GM12892 (cell line): ENCODE measurements at places on chromosomes 7 and 10.

GRCh38 chr7:45402480-45403218 is 171.5 kb upstream of the ADCY1 start:
- no peak for DNase-seq

- no peak for DNase-seq
These were observed 326.8 kb upstream of the POT1 start for GRCh38 chr7:125256446-125256845.

DNA sequence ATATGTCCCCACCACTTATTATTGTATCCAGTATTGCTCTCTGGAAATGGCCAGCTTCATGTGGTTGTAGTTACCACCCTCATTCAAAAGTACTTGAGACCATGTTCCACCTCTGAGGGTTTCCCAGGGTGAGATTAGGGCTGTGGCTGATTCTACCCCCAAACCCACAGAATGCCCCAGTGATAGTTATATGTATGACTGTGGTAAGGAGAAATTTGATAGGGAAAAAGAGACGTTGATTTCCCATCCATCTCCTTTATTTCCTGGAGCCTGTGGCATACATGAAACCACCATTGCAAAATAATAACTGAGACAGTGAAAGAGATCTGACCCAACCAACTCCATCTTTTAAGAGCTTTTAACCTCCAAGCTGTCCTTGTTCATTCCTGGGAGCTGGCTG is 25.2 kb downstream of the ARL5B start:
- DNase-seq: no peak

GRCh38 chr10:60732807-60733516 is 45.3 kb upstream of the CDK1 start:
- peak; percentile 27 for DNase-seq

DNA sequence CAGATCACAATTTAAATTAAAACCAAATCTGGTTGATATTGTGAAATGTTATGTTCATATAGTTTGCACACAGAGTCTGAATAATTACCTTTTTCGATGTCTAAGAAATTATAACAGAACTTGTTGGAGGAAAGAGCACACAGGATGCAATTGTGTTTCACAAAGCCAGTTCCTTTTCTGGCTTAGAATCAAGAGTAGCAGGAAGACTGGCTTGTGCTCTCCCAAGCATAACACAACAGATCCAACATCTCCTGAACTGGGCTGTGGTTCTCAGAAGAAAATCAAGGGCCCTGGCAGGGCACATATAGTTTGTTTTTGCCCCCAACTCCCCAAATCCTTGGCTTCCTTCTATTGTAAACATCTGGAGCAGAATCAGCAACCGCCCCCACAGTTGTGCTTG is 62.7 kb downstream of the LRRC4 start:
- DNase-seq: no peak

- no peak for DNase-seq
These were observed 13.4 kb downstream of the HNRNPF start for GRCh38 chr10:43395571-43396060.

GRCh38 chr10:64277536-64277935 is 756.3 kb downstream of the REEP3 start:
- DNase-seq: no peak

- DNase-seq: no peak
These were observed 87.0 kb downstream of the ALOX5 start for GRCh38 chr10:45461034-45461433.

- DNase-seq: no peak
These were observed 2.0 kb downstream of the ACSM6 start for GRCh38 chr10:95196046-95196445.

GRCh38 chr10:15222511-15222910 is 54.0 kb upstream of the NMT2 start:
- no peak for DNase-seq

GRCh38 chr10:86536294-86536861 is 14.8 kb upstream of the WAPL start:
- DNase-seq: no peak

DNA sequence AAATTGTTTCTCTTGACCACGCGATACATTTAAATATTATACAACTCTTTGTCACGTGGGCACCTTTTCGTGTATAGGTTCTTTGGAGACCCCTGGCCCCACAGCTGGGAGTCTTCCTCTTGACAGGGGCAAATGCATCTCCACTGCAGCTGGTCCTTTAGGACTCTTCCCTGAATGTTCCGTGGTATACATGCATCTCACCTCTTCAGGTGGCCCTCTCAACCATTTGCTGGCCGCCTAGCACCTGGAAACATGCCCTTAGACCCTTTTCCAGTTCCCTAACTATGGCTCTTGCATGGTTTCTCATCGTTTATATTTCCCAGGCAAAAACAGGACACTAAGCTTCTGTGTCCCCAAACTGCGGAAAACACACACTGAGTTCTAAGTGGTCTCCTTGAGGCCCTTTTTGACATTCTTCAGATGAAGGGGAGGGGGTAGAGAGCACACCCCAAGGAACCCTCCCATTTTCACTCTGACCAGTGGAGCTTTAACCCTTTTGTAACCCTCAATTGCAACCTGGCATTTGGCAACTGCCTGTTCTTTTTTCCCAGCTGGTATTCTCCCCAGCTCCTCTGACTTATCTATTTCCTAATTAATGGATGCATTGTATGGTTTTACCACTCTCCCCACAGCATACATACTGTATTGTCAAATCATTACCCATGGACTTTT is 20.6 kb downstream of the HNRNPA2B1 start:
- DNase-seq: no peak

GRCh38 chr7:100670074-100670473 is 3.5 kb upstream of the GNB2 start:
- DNase-seq: no peak

GRCh38 chr7:42059275-42059674 is 177.7 kb downstream of the GLI3 start:
- no peak for DNase-seq

- no peak for DNase-seq
These were observed 127.9 kb upstream of the STK17A start for GRCh38 chr7:43454936-43455518.

DNA sequence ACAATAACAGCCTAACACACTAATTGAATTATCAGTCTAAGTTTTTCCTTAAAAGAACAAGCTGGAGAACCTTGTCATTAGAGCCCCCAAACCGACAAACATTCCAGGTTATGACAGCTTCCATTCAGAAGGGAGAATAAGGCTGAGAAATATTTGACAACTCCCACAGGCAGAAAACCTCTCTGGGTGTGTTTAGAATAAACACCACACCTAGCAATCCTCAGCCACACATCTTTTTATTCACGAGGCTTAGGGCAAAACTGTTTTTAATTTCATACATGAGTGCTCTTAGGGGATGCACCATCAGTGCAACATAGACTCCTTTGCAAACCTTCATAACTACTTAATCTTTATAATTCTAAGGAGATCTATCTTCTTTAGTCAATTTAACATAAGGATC is 24.2 kb downstream of the STN1 start:
- no peak for DNase-seq

GRCh38 chr10:58516119-58516518 is 3.4 kb downstream of the BICC1 start:
- DNase-seq: no peak

DNA sequence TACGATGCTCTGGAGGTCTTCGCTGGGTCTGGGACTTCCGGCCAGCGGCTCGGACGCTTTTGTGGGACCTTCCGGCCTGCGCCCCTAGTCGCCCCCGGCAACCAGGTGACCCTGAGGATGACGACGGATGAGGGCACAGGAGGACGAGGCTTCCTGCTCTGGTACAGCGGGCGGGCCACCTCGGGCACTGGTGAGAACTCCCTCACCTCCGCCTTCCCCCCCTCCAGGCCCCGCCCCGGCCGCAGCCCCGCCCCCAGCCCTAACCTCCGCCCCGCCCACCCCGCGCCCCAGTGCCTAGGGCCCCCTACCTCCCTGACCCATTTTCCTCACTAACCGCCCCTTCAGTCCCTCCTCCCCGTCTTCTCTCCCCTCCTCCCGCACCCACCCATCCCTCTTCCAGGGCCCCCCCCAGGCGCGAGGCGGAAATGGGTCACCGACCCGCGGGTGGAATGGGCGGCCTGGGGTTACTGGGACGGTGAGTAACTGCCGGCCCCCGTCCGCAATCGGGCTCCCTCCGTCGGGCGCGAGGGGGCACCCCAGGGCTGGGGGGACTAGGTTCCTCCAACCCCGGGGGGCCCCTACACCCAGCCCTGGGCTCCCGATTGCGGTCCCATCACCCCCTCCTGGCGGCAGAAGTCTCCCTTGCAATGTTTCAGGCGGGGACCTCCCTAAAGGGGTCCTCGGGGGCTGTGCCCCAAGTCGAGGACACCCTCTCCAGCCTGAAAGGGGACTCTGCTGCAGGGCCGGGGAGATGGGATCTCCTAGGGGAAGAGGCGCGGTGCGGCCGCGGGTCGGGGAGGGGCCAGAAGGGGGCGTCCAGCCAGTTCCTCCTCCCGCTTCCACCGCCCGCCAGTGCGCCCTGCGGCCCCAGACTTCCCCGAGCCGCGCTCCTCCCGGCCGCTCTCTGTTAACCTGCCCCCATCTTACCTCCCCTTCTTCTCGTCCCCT is 2.1 kb downstream of the PCOLCE start:
- DNase-seq: peak; percentile 96

- no peak for DNase-seq
These were observed 26.5 kb downstream of the ANK3 start for GRCh38 chr10:60363187-60363586.

- DNase-seq: no peak
These were observed 318.5 kb downstream of the DOCK4 start for GRCh38 chr7:111887734-111888133.

DNA sequence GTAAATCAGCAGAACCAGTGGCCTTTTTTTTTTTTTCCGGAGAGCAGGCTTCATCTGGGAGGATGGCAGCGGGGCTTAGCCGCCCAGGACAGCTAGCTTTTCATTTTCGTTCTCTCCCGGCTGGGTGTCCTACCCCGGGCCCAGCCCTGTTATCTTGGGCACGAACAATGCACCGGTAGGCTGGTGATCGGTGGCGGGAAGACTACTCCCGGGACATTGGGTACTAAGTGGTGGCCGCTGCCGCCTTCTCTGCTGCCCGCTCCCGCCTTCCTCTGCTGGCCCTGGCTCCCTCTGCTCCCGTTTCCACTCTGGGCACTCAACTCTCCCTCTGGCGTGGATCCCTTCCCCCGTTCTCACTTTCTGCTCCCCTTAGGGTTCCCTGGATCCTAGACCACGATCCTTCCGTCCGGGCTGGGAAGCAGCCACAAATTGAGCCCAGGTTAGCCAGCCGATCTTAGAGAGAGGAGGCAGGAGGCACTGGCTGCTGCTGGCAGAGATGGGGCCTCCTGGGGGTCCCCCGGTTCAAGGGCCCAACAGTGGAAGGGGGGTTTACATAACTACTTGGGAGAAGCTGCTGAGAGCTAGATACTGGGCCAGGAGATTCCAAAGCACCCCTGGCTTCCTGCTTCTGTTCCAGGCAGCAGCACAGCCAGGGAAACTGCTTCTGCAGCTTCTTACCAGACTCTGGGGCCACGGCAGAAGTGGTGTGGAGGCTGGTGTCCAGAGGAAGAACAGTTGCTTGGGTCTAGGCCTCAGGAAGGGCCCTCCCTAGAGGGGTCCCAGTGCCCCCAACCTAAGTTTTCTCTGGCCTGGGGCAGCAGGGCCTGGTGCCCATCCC is 1.8 kb downstream of the TLX1 start:
- no peak for DNase-seq

GRCh38 chr7:80900583-80901576 is 18.0 kb downstream of the SEMA3C start:
- DNase-seq: no peak

GRCh38 chr10:78859266-78859665 is 209.5 kb upstream of the ZMIZ1 start:
- no peak for DNase-seq

- no peak for DNase-seq
These were observed 131.8 kb upstream of the ZEB1 start for GRCh38 chr10:31187182-31187581.

DNA sequence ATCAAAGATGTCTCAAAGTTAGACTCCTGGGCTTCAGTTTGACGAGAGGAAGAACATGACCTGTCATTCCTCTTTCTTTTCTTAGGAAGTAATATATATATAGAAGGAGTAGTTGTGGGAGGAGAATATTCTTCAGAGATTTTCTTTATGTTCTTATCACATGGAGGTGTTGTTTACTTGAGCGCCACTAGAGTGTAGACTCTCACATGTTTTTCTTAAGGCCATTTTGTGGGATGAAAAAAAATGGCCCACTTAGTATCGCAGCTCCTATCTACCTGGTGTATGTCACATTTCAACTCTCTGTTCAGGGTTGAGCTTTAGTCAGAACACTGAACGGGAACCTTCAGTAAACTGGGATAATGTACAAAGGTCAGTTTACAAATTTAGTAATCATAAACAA is 645.2 kb downstream of the PHTF2 start:
- no peak for DNase-seq

GRCh38 chr10:84519235-84519634 is 190.8 kb downstream of the CCSER2 start:
- no peak for DNase-seq

DNA sequence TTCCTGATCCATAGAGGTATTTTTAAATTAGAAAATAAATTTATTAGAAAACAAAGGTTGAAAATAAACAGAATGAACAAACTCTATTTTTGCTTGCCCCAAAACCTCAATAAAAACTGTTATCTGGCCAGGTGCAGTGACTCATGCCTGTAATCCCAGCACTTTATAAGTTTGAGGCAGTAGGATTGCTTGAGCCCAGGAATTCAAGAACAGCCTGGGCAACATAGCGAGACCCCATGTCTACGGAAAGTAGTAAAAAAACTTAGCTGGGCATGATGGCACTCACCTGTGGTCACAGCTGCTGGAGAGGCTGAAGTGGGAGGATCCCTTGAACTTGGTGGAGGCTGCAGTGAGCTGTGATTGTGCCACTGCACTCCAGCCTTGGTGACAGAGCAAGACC is 10.3 kb downstream of the SLK start:
- no peak for DNase-seq

DNA sequence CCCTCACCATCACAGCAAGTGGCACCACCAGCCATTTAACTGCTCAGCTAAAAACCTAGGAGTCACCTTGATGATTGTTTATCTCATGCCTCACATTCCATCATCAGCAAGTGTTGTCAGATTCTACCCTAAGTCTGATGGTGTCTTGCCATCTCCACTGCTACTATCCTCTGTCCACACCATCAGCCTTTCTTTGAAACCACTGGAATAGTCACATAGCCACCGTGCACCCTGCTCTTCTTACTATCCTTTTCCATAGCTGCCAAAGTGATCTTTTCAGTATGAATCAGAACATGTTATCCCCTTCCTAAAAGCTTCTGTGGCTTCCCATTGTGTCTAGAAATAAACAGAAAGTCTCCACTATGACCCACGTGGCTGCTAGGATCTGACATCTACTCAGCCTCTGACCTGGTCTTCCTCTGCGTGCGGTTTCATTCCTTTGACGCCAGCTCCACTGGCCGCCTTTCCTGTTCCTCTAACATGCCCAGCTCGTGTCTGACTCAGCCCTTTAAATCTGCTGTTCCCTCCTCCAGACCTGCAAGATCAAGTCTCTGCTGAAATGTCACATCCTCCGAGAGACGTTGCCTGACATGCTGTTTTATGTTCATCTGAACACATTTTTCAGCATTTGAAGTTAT is 16.5 kb upstream of the CHN2 start:
- DNase-seq: no peak

DNA sequence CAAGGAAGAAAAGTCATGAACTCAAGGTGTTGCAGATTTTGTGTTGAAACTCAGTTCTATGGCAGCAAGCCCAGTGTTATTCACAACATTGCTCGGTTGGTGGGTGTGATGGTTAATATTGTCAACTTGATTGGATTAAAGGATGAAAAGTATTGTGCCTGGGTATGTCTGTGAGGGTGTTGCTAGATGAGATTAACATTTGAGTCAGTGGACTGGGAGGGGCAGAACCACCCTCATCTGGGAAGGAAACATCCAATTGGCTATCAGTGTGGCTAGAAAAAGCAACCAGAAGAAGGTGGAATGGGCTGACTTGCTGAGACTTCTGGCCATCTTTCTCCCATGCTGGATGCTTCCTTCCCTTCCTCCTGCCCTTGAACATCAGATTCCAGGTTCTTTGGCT is 353.2 kb downstream of the ADRA2A start:
- no peak for DNase-seq
